Activated CD4-positive, alpha-beta T cell treated with anti-CD3 and anti-CD28 coated beads, Interleukin-2, amount 10 ng/mL, durations not matched to agents 7 days and 5 days (primary cell): ENCODE measurements at places on chromosomes 12 and 14.

DNA sequence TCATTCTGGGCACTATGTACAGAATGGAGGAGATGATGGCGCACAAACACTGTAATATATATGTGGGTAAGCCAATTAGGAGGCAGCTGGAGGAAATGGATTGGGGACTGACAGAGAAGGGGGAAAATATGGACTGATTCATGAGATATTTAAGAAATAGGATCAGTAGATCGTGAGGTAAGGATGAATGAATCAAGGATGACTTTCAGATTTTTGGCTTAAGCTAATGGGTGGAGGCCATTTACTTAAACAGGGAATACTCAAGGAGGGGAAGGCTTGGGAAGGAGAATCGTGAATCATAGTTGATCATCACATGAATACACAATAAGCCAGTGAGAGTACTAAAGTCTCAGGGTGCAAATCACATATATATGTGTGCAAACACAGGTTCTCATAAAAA lies 11.2 kb upstream of the GNPNAT1 start:
- no peak for DNase-seq

GRCh38 chr14:58414845-58415244 lies 12.5 kb downstream of the TIMM9 start:
- DNase-seq: no peak

GRCh38 chr12:49984476-49985359 lies 12.0 kb downstream of the AQP6 start:
- DNase-seq: no peak

- no peak for DNase-seq
These were observed at the start of gene RBP5 for GRCh38 chr12:7128681-7129286. Gene RBP5, minus strand, starts transcription at chr12:7128889. Its CDS starts 114 bp downstream, at chr12:7128775.

DNA sequence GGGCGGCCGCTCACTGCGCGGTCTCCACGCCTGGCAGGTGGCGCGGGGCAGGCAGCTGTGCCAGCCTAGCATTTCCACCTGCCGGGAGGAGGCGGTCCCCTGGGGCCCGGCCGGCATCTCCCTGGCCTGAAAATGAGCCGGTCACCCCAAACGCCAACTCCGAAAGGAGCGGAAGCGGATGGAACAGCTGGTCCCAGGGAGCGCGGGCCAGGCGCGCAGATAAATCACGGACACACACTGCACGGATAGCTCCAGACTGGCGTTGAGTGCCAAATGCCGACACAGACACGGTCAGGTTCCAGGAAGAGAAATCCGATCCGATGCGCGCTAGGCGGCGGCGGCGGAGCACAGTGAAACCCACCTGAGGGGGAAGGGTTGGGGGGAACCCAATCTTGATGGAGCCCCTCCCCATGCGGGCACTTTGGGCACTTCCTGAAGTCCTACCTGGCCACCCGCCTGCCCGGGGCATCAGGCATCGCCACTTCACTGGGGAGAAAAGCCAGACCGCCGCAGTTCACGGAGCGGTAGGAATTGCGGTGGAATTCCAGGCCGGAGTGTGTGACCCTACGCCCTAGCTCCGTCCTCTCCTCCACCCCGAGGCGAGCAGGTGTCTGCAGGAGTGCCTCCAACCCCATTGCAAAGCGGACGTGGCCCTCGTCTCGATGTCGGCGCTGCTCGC lies 624 bp upstream of the PLEKHD1 start:
- DNase-seq: no peak

GRCh38 chr12:57940052-57940914 lies 1.1 kb upstream of the ATP23 start:
- no peak for DNase-seq

DNA sequence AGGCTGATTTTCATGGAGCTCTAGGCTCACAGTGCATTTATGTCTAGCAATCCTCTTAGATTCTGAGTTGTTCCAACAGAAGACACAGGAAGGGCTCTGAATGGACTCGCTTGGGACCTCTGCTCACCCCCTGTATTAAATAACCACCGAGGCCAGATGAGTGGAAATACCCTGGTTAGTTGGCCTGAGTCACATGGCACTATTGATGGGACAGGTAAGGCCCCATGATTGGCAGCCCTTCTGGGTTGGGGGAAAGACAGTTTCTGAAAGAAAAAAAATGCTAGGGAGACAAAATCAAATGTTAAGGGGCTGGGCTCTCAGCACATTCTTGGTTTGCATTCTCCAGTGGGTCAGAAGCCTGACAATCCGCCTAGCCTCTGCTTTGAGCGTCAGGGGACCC lies 14.8 kb downstream of the DGLUCY start:
- no peak for DNase-seq

GRCh38 chr12:52252728-52253343 lies 19.8 kb downstream of the KRT7 start:
- no peak for DNase-seq

DNA sequence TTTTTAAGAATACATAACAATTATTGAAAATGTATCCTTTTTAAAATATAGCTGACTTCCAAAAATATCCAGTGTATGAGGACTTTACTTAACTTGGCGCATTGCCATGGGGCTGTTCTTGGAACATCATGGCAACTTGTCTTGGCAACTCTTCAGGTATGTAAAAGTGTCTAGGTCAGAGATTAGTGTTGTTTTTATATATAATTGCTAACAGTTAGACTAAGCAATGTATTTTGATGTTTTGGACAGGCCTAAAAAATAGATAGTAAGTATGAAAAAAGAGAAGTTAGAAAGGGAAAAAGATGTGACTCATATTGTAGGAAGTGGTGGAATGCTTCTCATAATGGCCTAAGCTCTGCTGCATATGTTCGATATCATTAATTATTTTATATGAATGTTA lies 70.9 kb downstream of the MON2 start:
- no peak for DNase-seq

GRCh38 chr14:39232554-39233415 lies 930 bp upstream of the MIA2 start:
- no peak for DNase-seq

DNA sequence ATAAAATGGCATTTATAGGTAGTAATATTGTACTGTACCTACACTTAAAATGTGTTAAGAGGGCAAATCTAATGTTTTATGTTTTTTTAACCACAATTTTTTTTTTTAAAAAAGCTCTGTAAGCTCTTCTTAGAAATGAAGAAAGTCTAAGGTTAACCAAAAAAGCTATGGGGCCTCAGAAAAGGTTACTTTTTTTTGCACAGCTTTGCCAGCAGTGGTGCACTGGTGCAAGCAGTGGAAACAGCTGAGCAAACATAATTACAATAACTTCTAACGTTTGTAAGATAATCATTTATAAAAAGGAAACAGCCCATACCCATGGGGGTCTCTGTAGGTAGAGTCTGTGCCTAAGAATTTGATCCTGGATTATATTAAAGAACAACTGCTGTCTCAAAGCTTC lies 85.1 kb upstream of the NID2 start:
- DNase-seq: no peak

DNA sequence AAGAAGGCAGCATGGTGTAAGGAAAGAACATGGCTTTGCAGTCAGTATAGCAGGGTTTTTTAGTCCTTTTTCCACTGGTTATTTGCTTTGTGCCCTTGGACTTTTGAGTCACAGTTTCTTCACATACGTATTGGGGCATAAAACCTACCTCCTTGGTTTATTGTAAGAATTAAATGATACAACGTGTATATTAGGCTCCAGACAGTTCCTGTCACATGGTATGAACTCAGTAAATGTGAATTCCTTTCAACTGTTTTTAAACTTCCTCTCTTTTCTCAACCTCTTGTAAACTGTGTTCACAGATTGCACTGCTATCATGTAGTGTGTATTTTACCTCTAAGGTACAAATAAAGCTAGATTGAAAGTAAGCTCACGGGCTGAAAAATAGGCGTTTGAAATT lies 29.5 kb downstream of the MSRB3 start:
- no peak for DNase-seq

DNA sequence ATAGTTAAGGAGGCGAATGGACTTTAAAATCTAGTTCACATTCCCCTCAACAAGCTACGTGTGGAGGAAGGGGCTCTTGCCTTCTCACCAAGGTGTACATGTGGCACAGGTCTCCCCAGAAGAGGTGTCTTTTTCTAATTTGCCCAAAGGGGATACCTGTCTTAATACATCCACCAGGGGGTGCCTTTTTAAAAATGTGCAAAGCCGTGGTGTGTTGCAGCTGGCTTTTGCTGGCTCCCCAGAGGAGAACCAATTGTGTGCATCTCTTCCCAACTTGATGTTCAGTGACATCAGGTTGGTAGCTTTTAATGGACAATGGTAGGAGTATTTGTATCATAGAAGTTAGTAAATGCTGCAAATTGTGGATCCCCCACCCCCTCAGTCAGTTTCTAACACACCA lies 33.8 kb downstream of the CREBL2 start:
- DNase-seq: peak; percentile 41
